ENCODE measurements at places on chromosomes 2 and 18. TPM values are rescaled to one million over a fixed set of nuclear protein-coding genes. Genes with fewer than 3 reads are reported as not detected.

GRCh38 chr2:83874066-83874465, 585.0 kb downstream of the SUCLG1 start:
- no peaks in the 10 kb centered on the region for H3K4me1 ChIP-seq
- H3K27ac ChIP-seq = no peak overlapping the region
- H3K27me3 ChIP-seq = no peaks in the 10 kb centered on the region
- H3K36me3 ChIP-seq = peaks cover 39% of the 10 kb centered on the region
- H3K4me3 ChIP-seq = no peak overlapping the region

- peaks cover 21% of the 10 kb centered on the region for H3K36me3 ChIP-seq
- no peak overlapping the region for H3K4me3 ChIP-seq
- H3K27ac ChIP-seq = no peak overlapping the region
These were observed 400.3 kb upstream of the LRATD1 start for GRCh38 chr2:14232217-14232616.

DNA sequence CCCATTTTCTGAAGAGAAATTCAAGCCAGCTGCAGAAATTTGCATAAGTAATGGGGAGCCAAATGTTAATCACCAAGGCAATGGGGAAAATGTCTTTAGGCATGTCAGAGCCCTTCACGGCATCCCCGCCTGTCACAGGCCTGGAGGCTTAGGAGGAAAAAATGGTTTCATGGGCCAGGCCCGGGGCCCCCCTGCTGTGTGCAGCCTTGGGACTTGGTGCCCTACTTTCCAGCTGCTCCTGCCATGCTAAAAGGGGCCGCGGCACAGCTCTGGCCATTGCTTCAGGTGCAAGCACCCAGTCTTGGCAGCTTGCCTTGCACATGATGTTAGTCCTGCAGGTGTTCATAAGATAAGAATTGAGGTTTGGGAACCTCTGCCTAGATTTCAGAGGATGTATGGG, 1235.7 kb downstream of the DPP10 start:
- H3K4me1 ChIP-seq = no peaks in the 10 kb centered on the region
- H3K27me3 ChIP-seq = no peaks in the 10 kb centered on the region
- DNase-seq = no peak
- H3K36me3 ChIP-seq = peaks cover 33% of the 10 kb centered on the region
- H3K4me3 ChIP-seq = no peak overlapping the region
- H3K27ac ChIP-seq = no peak overlapping the region

Gene TMEM17
- 1.5 TPM for total RNA-seq

Data from H9 (cell line).